Fibroblast of skin of abdomen (primary cell): ENCODE measurements at places on chromosomes 2 and 18.

- DNase-seq: peak; percentile 58
Measured at GRCh38 chr2:164784376-164784775, 57.2 kb downstream of the COBLL1 start.

- no peak for DNase-seq
Measured at GRCh38 chr2:180705551-180705950, 274.9 kb upstream of the UBE2E3 start.

DNA sequence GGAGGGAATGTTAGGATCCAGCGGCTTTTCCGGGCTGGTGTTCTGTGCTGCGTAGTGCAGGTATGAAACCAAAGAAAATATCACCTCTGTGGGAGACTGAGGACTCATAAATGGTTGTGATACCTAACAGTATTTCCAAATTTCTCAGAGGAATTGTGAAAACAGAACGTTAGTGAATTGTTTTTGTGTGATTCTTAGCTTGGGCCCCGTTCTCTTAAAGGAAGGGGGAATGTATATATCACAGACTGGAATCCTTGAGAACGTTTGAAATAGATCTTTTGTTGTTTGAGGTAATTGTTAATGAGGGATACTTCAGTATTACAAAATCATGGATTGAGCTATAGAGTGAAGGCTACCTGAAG, 834 bp downstream of the ZNF638 start:
- no peak for DNase-seq

DNA sequence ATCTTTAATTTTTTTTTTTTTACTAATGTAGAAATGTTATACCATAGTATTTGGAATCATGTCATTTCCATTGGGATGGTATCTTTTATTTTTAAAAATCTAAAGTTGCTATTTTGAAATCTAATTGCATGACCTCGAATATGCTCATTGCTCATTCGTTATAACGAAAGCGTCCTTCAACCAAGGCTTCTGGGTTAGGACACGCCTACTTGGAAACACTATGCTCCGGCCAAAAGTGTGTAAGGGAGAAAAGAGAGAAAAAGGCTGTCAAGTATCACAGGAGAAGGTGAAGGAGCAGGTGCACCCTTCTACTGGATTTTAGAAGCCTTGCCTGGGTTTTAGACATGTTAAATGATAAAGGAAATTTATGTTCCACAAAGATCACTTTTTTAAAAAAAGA, 465.9 kb upstream of the ID2 start:
- no peak for DNase-seq

DNA sequence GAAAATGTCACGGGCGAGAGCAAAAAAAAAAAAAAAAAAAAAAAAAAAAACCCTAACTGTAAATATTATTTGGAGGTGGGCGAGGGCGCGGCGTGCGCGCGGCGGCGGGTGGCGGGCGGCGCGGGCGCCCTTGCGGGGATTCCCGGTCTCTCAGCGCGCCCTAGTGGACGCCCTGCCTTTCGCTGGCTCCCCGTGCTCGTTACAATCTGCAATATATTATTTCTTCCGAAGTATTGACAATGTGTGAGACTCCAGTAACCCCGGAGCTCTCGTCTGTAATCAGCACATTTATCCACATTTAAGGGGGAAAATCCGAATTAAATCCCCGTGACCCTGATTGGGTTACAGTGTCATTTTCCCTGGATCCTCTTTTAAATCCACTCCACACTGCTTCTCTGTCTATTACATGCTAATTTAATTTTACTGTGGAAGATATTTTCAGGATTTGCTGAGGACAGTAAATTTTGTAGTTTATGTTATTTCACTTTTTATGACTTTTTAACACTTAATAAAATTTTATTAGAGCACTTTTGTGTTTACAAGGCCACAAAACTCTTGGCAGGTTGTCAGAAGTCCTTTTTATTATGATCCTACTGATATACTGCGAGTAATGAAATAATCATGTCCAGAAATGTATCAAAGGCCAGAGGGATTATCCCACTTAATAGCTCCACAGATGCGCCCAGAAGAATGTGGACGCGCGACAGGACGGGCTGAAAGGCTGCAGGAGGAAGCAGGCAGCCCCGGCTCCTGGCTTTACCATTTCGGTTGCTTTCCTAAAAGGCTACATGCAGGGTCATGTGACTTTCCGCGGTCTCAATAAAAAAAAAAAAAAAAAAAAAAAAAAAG, 369.1 kb downstream of the MTX2 start:
- peak; percentile 81 for DNase-seq

GRCh38 chr2:53785366-53785765, 1.4 kb downstream of the ASB3 start:
- no peak for DNase-seq

DNA sequence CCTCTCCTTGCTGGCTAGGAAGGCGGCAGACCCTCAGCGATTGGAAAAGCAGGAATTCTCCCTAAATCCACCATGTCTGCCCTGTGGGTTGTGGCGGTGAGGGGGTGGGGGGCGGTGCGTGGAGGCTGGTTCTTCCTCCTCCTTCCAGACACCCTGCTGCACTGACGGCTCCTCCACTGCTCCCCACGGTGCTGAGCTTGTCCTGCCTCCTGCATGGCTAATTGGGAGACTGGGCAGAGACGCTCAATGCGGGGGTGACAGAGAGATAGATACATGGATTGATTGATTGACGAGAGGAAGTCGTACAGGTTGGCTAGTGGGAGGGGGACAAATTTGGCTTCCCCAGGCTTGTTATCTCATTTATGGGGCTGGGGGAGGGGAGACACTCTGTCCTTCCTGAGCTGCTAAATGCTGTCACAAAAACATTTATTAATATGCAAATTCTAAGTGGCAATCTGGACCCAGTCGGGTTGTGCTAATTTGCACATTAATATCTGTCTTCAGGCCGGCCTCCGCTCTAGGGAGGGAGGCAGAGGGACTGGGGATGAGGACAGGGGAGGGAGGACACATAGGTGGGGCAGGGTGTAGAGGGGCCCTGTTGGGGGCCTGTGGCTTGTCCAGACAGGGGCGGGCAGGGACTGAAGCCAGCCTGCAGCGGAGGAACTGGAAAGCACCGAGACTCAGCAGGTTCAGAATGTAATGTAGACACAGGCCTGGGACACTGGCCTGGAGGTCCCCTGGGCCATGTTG, 181.6 kb downstream of the CELF4 start:
- DNase-seq: no peak

DNA sequence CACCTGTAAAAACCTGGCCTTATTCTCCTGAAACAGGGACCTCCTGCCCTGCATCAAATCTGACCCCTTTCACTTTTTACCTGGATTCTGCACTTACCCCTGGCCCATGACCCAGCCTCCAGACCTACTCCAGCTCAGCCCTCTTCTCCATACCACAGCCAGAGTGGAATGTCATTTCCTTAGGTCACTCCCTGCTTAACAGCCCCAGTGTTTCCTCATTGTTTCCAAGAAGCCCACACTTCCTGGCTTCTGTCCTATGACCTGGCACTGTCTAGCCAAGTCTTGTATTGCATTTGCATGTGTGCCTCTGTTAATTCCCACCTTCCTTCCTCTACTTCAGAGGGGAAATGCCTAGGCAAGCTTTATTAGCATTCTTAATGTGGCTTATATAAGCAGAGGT, 51.4 kb upstream of the TRIB2 start:
- DNase-seq: no peak

DNA sequence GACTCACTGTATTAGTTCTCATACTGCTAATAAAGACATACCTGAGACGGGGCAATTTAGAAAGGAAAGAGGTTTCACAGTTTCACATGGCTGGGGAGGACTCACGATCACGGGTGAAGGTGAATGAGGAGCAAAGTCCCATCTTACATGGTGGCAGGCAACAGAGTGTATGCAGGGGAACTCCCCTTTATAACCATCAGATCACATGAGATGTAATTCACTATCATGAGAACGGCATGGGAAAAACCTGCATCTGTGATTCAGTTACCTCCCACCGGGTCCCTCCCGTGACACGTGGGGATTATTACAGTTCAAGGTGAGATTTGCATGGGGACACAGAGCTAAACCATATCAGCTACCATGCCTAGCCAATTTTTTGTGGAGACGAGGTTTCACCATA, 168.2 kb downstream of the NEDD4L start:
- DNase-seq: no peak

GRCh38 chr18:72372076-72372475, 172.1 kb downstream of the CBLN2 start:
- DNase-seq: no peak

- DNase-seq: no peak
Measured at GRCh38 chr2:168574856-168575630, 119.0 kb downstream of the CERS6 start.

GRCh38 chr2:59463426-59463825, 1090.0 kb downstream of the BCL11A start:
- peak; percentile 1 for DNase-seq

- DNase-seq: no peak
Measured at GRCh38 chr2:239762655-239763269, 262.4 kb downstream of the NDUFA10 start.

DNA sequence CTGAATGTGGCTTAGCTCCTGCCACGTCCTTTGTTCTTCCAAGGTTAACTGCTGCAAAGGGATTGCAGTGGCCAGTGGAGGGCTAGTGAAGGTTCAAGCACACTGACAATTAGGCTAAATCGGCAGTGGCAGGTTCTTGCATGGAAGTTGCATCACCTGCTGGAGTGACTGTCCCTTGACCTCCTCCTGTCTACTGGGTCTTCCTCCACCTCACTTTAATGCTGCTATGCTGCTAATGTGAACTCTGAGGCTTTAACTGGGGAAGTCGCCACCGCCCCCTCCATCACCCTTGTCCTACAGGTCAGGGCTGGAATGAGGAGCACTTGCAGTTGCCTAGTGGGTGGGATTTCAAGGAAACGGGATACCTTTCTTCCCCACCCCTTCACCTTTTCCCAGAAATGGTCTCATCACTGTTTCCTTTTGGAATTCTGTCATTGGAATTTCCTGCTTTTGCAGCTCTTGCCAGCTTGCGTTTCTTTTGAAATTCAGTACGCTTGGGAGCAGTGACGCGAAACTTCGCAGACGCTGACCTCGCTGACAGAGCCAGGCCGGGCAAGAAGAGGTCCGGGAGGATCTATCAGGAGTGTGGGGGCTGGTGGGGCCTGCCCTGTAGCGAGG, 150.3 kb downstream of the SH3RF3 start:
- DNase-seq: peak; percentile 31

DNA sequence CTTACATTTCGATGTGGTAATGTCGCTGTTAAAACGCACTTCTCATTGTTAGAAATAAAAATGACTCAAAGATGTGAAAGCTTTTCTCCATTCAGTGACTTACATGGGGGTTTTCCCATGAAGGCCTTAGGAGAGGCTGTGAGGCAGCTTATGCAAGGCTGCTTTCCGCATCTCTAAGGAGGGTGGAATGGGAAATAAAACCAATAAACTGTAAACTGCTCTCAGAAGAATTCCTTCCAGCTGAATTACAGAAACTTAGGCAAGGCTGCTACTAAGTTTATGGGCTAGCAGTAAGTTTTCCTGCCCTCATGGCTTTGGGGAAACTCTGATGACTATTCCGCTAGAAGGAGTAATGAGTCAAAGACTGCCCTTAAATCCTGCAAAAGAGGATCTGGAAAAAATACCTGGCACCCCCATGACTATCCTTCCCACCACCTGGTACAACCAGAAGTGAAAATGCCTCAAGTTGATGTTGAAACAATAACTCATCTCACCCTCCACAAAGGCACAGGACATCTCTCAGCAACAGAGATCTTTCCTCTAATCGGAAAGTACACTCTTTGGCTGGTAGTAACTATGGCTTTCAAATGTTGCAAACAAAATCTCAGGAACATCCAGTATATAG, 97.7 kb upstream of the SMAD7 start:
- peak; percentile 87 for DNase-seq

GRCh38 chr2:191675807-191676721, 1.9 kb upstream of the NABP1 start:
- peak; percentile 38 for DNase-seq

- DNase-seq: peak; percentile 78
Measured at GRCh38 chr2:190791347-190791975, 89.2 kb upstream of the GLS start.

- no peak for DNase-seq
Measured at GRCh38 chr2:59622599-59623308, 930.7 kb downstream of the BCL11A start.

DNA sequence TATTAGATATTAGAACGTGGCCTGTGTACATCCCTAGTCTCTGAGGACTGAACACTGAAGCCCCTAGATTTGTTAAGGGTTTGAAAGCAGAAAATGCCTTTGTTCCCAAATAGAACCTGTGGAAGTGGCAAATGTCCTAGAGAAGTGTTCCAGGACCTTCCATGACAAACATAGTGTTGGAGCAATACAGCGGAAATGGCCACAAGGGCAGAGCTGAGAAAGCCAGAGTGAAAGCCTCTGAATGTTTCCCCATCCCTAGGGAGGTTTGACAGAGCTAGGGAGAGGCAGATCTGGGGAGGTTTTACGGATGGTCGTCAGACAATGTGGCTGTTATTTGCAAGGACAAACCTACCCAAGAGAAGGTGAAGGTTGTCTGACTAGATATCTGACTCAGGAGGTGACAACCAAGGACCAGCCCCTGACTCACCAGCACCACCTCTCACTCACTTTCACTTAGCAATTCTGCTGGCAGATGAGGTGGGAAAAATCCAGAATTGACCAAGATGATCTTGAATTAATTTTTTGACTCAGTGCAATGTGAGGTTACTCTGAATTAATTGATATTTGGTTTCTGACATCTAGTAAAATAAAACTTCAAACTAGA, 24.1 kb downstream of the RBM43 start:
- DNase-seq: peak; percentile 13

DNA sequence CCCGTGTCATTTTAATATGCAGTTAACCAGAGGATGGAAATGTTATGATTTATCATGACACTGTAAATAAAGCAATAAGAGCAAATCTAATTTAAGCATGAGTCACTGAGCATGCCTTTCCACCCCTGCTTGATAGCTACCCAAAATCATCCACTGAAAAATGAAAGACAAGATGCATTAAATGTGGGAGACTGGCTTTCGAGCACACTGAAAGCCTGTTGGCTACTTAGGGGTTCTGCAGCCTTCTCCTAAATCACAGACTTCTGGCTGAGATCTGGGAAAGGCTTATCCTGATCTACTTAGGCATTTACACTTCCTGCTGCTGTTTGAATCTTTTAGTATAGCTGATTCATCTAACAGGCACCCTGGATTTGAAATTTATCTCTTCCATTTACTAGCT, 778.3 kb upstream of the CDH7 start:
- peak; percentile 73 for DNase-seq

- peak; percentile 57 for DNase-seq
Measured at GRCh38 chr2:189517847-189518535, 62.6 kb downstream of the SLC40A1 start.

- DNase-seq: no peak
Measured at GRCh38 chr2:113078350-113078839, 10.6 kb downstream of the IL1F10 start.
